ENCODE measurements at places on chromosomes 12 and 14. TPM values are rescaled to one million over a fixed set of nuclear protein-coding genes. Genes with fewer than 3 reads are reported as not detected.

POU6F1 gene
- 1.3 TPM for total RNA-seq

LGR5 gene
- not detected for total RNA-seq

JPH4 gene
- 0.10 TPM for total RNA-seq

FOXA1 gene
- 5.1 TPM for total RNA-seq

MGP gene
- total RNA-seq = not detected

AKAP3 gene
- 0.09 TPM for total RNA-seq

Data from A549 treated with Hydrocortisone at 1 μM for 4 hours (cell line).